ENCODE measurements at places on chromosomes 4 and X.

GRCh38 chr4:105510245-105510644 is 36.4 kb upstream of the PPA2 start:
- DNase-seq = no peak

DNA sequence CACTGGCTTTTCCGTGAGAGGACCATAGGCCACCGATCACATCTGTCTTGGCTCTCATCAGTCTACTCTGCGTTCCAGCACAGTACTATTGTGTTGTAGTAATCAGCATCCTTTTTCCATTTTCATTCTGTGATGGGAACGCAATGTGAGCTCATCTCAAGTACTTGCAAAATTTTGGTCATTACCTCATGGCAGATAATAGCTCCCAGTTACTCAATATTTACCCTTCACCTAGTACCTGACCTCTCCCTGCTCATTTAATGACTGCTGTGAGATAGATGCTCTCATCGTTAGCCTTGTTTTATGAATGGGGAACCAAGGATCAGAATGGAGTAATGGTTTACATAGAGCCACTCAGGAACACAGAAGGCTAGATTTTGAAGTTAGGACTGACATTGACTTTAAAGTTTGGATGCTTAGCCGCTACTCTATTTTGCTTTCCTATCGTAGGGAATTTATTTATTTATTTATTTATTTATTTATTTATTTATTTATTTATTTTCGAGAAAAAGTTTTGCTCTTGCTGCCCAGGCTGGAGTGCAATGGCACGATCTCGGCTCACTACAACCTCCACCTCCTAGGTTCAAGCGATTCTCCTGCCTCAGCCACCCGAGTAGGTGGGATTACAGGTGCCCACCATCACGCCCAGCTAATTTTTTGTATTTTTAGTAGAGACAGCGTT is 6.5 kb upstream of the GPR101 start:
- DNase-seq = no peak

DNA sequence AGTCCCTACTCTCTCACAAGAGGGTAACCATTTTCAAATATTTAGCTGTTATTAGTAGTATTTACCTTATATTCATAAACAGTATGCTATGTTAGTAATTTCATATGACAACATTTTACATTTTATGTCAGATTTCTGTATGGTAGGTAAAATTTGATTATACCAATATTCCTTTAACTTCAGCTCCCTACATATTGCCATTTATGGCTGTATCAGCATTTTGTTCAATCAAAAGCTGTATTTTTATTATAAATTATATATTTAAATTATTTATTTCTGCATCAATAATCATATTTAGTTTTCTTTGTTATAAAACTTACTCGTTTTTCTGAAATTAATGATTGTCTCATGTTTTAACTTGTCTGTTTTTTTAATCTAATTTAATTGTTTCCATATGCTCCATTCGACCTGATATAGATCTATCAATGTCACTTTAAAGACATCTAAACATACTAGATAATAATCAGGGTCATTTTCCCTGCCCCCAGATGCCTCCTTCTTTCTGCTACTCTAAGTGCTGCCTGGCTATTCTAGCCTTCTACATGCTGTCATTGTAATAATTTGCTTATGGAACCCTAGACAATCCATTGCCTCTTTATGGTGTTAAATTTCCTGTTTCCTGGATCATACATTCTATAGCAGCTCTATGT is 1976.7 kb upstream of the ADGRL3 start:
- no peak for DNase-seq

DNA sequence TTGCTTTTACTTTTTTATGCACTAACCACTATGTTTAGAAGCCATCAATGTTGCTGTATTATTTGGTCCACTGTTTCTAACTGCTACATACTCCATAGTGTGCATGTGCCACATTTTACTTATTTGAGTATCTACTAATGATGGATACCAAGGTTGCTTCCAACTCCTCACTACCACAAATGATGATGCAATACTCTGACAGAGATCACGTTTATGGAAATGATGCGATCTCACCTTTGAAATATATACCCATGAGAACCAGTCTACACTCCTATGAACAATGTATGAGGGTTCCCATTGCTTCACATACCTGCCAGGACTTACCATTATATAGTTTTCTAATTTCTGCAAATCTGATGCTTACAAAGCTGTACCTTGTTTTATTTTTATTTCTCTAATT is 44.2 kb downstream of the HUWE1 start:
- no peak for DNase-seq

DNA sequence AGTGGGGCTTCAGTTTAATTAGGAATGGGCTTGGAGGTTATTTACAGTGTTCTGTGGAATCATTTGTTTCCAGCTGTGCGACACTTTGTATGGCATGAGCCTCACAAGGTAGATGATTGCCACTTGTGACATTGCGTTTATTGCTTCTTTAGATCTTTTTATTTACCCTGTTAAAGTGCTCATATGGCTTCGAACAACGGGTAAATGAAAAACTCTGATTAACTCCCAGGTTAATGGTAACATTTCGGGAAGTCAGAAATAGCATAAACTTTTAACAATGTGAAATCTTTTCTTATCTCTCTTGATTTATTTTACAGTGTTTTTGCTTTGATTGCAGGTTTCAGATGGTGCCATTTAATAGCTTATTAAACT is 494.3 kb downstream of the IDS start:
- DNase-seq = no peak

DNA sequence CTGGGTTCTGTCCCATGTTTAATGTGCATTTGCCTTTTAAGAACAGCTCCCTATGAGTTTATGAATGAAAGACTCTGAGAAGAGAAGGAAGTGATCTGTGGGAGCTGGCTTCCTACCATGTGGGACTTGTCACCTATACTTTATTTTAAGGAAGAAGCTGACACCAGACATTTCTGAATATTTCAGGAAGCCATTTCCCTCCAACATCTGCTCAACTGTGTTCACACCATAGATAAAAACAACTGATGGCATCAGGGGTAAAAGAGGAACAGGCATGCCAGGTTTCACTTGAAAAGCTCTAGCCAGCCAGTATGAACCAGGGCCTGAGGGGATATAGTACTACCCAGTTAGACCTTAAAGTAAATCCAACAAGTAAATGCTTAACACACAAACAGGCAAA is 116.0 kb downstream of the COL4A6 start:
- no peak for DNase-seq

DNA sequence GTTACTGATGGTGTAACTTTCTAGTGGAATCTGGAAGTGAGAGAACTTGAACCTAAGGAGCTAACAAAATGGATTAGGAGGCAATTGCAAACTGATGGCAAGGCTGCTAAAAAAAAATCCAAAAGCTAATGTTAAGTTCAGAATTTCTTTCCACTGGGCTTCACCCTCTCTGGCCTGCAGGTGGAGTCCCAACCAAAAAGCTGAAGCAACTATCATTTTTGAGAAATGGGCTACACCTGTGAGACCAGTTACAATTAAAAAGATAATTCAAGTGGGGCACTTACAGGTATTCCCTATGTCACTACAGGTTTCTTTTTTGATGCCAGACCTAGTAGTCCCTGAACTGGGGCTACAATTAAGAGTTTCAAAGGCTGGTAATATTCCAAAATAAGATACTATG is 142.1 kb upstream of the FTHL17 start:
- no peak for DNase-seq

DNA sequence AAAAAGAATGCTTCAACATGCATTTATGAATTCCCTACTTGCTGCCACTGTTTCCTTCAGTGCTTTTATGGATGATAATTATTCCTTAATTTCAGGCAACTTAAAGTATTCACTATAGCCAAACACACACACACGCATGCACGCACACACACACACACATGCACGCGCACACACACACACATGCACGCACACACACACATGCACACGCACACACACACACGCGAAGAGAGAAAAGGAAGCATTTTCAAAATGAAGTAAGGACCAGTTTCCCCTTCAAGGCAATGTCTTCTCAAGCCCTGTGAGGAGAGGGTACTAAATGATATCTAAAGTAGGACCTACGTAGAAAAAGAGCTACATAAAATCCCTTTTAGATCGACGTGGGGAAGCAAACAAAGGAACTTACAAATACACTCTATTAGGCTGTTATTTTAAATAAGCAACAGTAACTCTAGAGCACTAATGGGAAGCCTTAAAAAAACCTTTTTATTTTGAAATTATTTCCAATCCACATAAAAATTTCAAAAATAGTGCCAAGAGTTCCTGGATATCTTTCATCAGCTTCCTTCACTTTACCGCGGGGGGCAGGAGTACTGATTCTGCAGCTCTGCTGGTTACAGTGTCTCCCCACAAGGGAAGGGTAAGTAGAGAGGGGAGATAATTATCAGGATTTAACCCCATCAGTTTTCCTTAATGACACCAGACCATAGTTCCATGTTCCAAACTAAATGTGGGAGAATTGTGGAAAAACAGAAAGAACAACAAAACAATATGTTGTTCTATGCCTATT is 13.7 kb downstream of the IRF2 start:
- DNase-seq = no peak

GRCh38 chr4:78356251-78356786 is 195.3 kb upstream of the ANXA3 start:
- no peak for DNase-seq

- DNase-seq = no peak
Observed at GRCh38 chr4:143281507-143282190, 55.0 kb upstream of the GAB1 start.

GRCh38 chr4:87425711-87426110 is 3.3 kb downstream of the NUDT9 start:
- no peak for DNase-seq

DNA sequence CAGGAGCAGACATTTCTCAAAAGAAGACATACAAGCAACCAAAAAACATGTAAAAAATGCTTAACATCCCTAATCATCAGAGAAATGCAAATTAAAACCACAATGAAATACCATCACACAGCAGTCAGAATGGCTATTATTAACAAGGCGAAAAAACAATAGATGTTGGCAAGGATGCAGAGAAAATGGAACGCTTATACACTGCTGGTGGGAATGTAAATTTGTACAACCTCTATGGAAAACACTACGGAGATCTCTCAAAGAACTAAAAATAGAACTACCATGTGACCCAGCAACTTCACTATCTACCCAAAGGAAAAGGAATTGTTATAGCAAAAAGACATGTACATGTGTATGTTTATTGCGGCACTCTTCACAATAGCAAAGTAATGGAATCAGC is 71.5 kb downstream of the PPP4R3C start:
- DNase-seq = no peak

- DNase-seq = no peak
Observed at GRCh38 chrX:107135049-107135964, 16.7 kb upstream of the RBM41 start.

- no peak for DNase-seq
Observed at GRCh38 chr4:102569200-102569599, 68.0 kb downstream of the NFKB1 start.

GRCh38 chrX:106902684-106903083 is 457 bp downstream of the RIPPLY1 start:
- DNase-seq = no peak

- DNase-seq = no peak
Observed at GRCh38 chr4:102858828-102859464, 9.8 kb upstream of the CISD2 start.

DNA sequence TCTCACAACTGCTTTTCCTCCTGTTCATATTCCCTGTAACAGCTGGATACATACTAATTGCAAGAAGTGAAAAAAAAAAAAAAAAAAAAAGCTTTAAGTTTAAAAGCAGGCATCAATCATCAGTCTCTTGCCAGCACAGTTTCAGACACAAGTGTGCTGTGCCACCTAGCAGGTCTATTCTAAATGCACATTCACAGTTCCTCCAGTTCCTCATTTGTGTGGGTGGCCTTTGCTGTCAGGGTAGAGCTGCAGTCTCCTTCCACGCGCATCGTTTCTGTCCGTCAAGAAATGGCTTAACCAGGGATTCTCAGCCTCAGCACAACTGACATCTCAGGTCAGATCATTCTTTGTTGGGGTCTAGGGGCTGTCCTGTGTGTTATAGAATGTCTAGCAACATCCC is 61.6 kb downstream of the SCML1 start:
- no peak for DNase-seq

- DNase-seq = no peak
Observed at GRCh38 chr4:740656-741282, 35.1 kb downstream of the PCGF3 start.

GRCh38 chrX:75230296-75230695 is 43.6 kb upstream of the UPRT start:
- no peak for DNase-seq

DNA sequence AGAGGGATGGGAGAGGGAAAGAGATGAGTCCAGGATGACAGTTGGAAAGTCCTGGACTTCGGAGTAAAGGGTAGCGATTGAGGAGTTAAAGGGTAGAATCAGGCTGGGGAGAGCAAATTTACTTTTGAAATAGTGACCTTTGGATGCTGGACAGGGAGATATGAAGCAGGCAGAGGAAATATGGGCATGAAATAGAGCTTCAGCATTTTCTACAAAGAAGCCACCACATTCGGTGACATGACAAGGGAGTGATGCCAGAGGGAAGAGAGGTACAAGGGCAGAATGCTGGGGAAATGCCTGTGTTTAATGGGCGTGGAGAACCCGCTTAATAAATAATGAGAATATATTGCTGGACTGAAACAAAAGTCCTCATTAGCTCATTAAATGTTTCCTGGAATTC is 92.7 kb downstream of the TBL1X start:
- no peak for DNase-seq

DNA sequence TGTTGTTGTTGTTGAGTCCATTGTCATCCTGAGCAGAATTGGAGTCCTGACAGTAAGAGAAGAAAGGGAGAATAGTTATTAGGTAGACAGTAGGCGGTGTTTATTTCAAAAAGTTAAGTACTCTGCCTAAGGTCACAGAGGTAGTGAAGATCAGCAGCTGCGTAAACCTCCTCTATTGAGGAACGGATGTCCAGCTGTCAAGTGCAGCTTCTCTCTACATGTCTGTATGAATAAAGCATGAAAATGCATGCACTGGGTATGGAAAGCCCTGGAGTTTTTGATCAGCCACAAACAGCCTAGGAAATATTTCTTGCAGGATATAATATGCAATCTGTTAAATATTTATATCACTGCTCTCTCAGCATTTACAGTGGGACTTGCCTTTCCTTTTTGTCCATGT is 109.4 kb upstream of the CBLL2 start:
- no peak for DNase-seq

- DNase-seq = no peak
Observed at GRCh38 chrX:46444011-46444410, 101.2 kb downstream of the ZNF674 start.

DNA sequence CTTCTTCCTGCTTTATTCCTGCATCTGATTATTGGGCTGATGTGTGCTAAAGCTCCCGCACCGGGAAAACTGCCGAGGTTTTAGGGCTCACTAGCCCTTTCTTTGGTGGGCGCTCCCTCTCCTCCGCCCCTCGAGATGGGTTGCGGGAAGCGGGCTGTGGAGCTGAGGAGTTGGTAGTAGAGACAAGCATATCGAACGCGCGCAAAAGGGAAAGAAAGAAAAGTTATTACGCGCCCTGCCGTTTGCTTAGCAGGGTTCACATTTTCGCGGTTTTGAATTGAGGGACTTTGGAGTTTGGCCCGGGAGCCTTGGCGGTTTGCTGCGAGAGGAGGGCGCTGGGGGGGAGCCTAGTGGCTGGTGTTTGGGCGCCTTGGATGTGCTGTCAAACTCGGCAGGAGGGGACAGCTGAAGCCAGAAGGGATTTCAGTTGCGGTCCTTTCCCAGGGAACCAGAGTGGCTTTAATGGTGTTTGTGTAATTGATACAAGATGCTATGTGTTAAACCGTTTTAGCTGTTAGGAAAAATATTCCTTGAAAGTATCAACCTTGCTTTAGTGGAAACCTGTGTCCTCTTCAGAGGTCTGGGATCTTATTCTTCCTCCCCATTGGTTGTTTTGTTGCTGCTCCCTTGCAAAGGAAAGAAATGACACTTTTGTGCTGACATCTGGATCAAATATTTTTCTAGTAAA is 1.1 kb downstream of the GAB1 start:
- DNase-seq = no peak

Measured in cardiac septum (tissue), 1 donor.